ENCODE measurements at places on chromosomes 6 and 20.

DNA sequence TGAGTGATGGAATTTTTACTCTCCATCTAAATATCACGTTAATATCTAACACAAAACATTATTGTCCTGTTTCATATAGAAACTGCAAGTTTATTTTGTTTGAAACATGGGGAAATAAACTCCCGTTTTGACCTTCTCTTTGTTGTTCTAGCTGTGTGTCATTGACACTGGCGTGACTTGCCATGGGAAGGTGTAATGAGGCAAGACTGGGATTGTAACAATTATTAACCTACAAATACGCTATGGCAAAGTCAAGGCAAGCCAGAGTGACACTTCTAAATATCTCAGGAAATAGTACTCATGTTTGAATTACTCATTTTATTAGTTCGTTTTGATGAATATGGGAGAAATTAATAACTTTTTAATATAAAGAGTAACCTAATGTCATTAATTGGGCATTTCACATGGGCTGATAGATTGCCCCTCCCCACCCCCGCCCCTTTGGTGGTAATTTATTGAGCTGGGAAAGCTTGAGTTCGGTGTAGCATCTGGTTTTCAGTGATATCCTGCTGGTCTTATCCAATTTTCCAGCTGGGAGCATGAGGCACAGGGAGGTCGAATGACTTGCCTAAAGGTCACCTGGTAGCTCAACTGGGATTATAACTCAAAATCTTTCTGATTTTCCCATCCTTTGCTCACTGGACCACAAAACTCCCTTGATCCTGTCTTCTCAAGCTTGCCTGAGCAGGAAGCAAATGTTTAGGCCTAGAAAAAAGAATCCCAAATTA, 380.6 kb upstream of the JAG1 start:
- no peak for DNase-seq

DNA sequence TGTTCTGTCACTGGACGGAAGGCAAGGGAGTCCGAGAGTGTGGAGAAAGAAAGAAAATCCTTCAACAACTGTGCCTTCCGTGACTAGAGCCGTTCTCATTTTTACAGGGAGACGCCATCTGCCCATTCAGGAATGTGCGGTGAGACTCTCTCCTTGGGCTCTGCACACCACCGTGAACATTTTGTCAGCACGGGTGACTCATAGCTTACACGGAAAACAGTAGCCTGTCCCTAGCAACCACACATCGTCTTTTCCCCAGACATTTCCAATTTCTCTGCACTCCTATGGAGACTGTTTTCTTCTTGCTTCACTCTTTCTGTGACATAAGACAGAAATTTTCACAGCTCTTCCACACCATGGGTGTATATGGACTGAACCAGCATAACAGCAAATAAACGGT, 55.1 kb downstream of the TBXT start:
- no peak for DNase-seq

- no peak for DNase-seq
Measured at GRCh38 chr20:60295214-60295613, 337.0 kb downstream of the CDH26 start.

- DNase-seq: no peak
Measured at GRCh38 chr20:24733416-24733815, 215.7 kb upstream of the CST7 start.

DNA sequence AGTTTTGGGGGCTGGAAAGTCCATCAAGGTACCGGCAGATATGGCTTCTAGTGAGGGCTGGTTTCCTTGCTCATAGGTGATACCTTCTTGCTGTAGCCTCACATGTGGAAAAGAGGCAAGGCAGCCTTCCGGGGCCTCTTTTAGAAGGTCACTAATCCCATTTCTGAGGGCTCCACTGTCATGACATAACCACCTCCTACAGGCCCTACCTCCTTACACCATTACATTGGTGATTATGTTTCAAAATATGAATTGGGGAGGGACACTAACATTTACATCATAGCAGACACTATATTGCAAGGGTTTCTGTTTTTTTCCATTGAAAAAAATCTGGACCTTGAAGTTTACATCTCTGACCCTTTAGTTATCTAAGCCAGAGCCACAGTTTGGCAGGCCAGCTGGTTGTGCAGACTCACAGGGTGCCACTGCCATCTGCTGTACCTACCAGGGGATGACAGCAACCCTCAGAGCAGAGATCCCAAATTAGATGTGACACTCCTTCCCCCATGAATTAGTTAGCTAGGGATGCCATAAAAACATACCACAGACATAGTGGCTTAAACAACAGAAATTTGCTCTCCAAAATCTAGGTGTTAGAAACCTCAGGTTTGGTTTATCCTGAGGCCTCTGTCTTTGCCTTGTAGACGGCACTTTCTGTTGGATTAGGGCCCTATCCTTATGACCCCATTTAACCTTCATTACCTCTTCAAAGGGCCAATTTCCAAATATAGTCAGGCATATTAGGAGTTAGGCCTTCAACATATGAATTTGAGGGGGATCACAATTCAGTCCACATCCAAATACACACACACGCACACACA, 166.4 kb upstream of the RNF217 start:
- DNase-seq: no peak

- DNase-seq: no peak
Measured at GRCh38 chr6:72048080-72048479, 161.7 kb downstream of the RIMS1 start.

DNA sequence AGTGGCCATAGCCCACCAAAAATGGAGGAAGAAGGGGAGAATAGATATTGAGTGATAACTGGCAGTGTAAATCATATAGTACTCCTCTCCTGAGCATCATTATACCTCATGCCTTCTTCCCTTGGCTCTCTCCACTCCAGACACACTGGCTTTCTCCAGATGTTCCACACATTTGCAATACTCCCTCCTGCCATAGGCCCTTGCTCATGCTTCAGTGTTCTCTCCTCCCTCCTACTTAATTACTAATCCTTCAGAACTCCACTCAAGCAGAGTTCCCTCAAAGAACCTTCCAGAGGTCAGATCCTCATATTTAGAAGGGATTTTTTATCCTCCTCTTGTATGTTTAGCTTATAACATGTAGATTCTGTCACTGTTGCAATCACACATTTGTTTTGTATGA, 279.5 kb upstream of the SUPT3H start:
- no peak for DNase-seq

GRCh38 chr6:145761584-145761983, 26.3 kb upstream of the EPM2A start:
- DNase-seq: no peak

DNA sequence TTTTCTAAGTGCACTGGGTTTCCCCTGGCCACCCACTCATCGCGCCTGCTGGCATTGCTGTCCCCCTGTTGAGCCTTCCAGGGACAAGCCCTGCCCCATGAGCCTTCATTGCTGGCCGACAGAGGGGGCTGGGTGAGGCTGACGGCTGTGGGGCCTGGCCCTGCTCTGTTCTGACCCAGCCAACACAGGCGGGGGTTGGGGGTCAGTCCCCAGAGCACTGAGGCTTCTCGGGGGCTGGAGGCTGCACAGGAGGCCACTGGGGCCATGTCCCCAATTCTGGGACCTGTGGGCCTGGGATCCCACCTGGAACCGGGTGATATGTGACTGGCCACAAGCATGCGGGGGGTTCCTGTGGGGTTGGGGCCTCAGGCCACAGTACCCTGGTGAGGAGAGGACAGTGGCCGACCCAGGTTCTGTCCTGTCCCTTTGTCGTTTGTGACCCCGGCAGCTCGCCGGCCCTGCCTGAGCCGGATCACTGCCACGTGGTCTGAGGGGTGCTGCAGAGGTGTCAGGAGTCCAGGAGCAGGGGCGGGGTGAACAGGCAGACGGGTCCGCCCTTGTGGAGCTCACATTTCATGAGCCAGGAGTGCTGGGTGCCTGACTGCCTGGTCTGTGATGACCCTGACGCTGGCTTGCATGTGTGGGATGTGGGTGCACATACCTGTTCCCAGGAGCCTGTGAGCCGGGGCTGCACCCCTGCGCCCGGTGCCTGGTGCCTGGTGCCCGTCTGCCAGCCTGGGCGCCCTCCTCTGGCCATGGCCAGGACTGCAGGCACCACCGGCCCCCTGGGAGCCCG, 2.1 kb upstream of the COL20A1 start:
- peak; percentile 64 for DNase-seq

- DNase-seq: no peak
Measured at GRCh38 chr20:45459606-45460005, 9.9 kb upstream of the WFDC2 start.

DNA sequence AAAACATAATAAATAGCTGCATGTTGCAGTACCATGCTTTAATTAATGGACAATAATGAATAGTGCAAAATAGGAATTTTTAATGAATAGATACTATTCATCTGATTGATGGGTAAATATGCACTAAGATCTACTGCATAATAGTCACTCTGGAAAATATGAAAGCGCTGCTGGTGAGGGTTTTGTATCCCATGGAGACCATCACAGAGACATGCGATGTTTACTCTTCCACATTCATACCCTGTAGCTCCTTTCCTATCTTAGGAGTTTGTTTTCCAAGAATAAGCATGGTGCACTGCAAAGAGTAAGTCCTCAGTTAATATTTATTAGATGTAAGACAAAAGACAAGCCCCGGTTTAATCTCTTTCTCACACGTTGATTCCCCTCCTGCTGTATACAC, 81.4 kb downstream of the NRSN1 start:
- DNase-seq: no peak

- no peak for DNase-seq
Measured at GRCh38 chr6:99512033-99512432, 3.2 kb downstream of the USP45 start.

Measured in T-helper 9 cell (primary cell).